Activated CD4-positive, alpha-beta T cell treated with anti-CD3 and anti-CD28 coated beads for 24 hours (primary cell): ENCODE measurements at places on chromosomes 12 and 14.

DNA sequence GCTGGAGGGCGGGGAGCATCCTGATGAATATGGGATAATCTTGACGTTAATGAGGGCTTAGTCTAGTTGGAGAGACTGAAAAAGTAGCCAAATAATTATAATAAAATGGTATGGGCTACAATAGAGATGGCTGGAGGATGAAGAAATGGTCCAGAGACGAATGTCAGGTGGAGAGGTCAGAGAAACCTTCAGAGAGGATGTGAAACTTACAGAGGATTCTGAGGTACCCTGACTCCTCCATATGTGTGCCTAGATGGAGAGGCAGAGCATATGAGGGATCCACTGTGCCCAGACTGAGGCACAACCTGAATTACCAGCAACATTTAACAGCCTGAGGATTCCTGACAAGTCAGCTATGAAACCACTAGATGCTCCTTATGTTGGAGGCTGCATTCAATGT lies 417.0 kb downstream of the ATP23 start:
- DNase-seq = no peak

- no peak for DNase-seq
Measured at GRCh38 chr12:25914551-25914950, 43.9 kb upstream of the RASSF8 start.

- DNase-seq = no peak
Measured at GRCh38 chr12:82357340-82357739, 847 bp downstream of the CCDC59 start.

- DNase-seq = peak; percentile 59
Measured at GRCh38 chr12:56007564-56008559, 10.8 kb downstream of the SUOX start.

GRCh38 chr12:129063600-129063999 lies 210.3 kb downstream of the GLT1D1 start:
- no peak for DNase-seq

DNA sequence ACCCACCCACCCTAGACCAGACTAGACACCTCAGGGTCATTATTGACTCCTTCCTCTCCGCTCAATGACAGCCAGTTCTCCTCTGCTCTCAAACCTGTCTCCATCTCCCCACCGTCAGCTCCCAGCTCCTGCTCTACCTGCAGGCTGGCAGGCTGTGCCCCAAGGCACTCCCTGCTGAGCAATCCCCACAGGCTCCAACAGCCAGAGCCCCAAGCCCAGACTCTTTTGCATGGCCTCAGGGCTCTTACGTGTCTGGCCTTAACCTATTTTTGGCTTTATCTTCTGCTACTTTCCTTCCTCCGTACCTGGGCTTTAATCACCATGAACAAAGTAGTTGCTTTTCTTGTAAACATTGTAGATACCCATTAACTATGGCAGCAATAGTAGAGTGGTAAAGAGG lies 162.9 kb upstream of the PRMT8 start:
- DNase-seq = no peak

DNA sequence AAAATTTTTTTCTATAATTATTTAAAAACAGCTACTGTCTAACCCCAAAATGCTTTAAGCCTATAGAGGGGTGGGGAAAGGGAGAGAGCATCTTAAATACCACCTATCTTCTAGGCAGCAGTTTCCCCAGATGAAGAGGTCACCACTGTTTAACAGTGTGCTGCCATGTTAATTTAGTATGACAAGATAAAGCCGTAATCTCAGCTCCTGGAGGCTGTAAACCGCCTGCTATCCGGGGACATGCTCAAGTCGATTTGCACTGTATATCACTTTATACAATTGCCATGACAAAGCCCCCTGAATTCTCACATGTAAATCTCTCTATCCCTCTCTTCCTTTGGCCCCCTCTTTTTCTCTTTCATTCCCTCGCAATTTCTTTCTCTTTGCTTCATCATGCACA lies 68.5 kb downstream of the SOX5 start:
- no peak for DNase-seq

DNA sequence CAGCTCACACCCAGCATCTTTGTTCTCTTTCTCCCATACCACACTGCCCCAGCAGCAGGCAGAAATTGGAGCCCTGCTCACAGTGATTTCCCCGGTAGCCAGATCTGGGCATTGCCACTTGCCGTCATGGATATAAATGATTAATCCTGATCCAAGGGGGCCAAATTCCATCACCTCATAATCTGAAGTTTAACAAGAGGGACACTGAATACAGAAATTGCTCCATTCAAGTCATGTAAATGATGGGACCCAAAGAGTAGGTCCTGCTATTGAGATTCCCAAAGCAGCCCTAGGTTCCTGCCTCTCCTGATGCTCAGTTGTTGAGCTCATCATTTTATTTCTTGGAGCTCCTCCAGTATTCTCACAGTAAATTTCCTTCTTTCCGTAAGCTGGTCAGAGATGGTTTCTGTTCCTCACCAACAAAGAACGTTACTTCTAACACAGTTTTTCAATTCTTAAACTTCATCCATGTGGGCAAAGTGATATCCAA lies 11.7 kb downstream of the ITPR2 start:
- no peak for DNase-seq

GRCh38 chr12:26833743-26834490 lies 923 bp upstream of the ITPR2 start:
- no peak for DNase-seq

- DNase-seq = no peak
Measured at GRCh38 chr12:47799357-47799955, 20.2 kb downstream of the HDAC7 start.

DNA sequence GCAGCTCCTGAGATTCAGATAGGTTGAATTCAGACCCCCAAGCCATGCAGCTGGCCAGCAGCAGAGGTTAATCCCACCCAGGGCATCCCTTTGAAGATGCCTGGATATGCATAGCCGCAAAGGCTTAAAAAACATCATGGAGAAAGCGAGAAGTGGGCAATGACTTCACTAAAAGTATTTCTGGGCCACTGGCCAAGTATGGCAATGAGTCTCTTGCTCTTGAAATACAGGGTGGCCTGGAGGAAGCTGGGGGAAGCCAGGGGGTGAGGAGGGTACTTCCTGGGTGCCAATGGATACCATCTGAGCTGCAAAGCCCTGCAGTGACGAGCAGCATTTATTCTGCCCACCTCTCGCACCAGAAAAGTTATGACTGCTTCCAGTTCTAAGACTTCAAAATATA lies 539.3 kb upstream of the TBX3 start:
- no peak for DNase-seq

- DNase-seq = no peak
Measured at GRCh38 chr14:55062517-55063351, 11.3 kb downstream of the MAPK1IP1L start.

GRCh38 chr12:20778969-20779368 lies 31.5 kb upstream of the SLCO1B3 start:
- no peak for DNase-seq

- DNase-seq = no peak
Measured at GRCh38 chr12:108260039-108260438, 79.1 kb downstream of the CMKLR1 start.
